ENCODE measurements at places on chromosomes 13 and 19. TPM values are rescaled to one million over a fixed set of nuclear protein-coding genes. Genes with fewer than 3 reads are reported as not detected.

Gene ZNF491
- total RNA-seq, result 3.9 TPM

Gene TRPC4
- 11.3 TPM for total RNA-seq

DNA sequence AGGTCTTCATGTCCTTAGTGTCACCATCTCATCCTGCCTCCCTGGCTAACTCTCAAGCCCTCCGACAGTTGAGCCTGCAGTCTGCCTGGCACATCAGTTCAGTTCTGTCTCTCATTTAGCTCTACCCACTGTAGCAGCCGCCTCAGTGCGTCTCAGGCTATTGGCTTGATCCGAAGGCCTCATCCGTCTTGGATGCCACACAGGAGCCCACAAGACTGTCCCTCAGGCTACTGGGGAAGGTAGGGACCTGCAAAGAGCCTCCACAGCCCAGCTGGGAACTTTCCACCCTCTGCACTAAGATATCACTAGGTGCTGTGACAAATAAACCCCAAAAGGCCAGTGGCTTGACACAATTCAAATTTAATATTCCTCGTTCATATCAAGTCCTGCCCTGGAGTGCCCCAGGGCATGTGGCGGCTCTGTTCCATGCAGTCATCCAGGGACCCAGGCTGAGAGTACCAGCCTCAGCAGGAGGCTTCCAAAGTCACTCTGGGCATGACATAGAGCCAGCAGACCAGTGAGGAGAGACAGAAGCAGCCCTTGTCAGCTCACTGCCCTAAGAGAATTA is 5.7 kb downstream of the VSTM2B start:
- DNase-seq, result no peak

GRCh38 chr13:66128692-66129269 is 1101.4 kb downstream of the PCDH9 start:
- DNase-seq, result no peak

Gene KLF1
- not detected for total RNA-seq

DNA sequence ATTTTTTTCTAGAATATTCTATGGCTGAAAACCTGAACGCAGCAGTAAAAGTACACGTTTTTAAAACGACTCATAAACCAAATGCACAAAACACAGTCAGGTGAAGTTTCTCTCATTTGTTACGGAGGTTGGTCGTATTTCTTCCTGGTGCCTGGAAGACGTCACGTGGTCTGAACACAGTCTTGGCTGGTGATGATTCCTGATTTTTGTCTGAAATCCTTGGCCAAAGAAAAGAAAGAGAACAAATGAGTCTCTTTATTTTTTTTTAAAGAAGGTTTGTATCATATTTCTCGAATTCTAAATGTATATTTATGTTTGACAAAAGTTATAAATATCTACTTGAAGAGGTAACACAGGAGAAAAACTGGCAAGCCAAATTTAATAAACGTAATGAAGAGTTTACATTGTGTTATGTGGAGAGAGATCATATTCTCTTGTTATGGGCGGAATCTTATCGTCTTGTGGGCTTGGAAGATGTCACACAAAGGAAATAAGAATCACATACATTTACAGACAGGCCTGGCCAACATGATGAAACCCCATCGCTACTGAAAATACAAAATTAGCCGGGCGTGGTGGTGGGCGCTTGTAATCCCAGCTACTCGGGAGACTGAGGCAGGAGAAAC is 10.0 kb upstream of the PNMA8A start:
- DNase-seq, result no peak

Gene DLEU7
- 0.60 TPM for total RNA-seq

- no peak for DNase-seq
Observed at GRCh38 chr13:75986818-75987217, 350.7 kb downstream of the LMO7 start.

Gene ZNF878
- total RNA-seq, result 0.17 TPM

Gene KLK12
- 0.78 TPM for total RNA-seq

DNA sequence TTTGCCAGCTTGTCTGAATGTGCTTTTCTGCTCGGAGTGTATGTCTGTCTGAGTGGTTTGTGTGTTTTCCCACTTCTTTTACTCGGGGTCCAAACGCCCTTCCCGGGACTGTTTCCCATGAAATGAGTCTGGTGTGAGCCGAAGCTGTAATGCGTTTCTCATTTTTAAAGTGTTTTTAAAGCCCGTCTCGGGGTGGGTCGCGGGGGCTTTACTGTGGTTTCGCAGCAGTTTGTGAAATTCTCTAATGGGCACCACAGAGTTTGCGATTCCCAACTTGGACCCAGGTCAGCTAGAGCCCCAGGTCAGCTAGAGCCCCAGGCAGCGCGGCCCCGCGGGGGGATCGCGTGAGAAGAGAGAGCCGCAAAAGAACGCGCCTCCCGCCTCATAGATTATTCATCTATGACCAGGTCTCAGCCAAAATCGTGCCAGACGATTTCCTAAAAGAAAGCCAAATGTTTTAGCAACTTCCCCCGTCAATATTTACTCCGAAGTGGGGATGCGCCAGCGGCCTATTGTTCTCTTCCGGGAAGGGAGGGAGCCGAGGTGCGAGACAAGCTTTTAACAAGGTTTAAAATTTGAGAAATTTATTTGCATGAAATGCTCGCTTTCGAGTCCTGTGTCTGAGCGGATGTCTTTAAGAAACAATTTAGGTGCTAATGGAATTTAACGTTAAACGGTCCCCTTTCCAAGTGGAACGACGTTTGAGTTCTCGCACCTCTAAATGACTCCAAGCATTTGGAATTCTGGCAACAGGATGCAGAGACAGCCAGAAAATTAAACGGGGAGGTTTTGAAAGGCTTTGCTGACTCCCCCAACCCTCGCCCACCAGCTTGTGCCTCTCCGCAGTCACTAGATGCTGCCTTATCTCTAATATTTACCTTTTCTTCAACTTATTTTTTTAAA is 2.2 kb downstream of the ZIC2 start:
- no peak for DNase-seq

Gene PSG7
- not detected for total RNA-seq

DNA sequence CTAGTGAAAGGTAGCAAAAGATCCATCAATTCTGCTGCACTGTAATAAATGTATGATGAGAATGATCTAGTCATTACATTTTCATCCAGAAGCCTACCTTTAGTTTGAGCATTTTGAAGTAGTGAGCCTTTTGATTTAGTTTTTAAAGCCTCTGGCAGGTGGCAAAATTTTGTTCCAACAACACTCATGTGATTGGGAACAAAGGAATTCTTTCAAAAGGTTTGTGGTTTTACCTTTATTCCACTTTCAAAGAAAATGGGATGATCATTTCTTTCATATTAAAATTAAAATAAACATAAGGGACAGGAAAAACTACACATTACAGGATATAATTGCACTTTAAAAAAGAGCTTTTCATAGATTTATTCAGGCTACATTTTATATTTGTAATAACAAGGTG is 260.2 kb downstream of the DACH1 start:
- DNase-seq, result no peak

DNA sequence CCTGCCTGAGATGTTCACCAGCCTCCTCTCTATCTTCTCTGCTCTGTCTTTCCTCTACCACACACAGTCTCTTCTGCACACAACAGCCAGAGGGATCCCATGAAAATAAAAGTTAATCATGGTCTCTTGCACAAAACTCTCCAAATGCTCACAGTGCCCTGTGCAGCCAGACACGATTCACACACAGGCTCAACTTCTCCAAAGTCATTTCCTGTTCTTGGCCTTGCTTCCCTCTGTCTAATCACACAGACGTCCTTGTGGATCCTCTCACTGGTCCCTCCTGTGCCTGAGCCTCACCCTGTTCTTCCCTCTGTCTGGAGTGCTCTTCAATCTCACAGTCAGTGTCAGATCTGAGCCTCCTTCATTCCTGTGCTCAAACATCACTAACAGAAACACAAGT is 7.8 kb downstream of the SIGLEC12 start:
- DNase-seq, result no peak

GRCh38 chr13:19818223-19818842 is 35.6 kb upstream of the PSPC1 start:
- DNase-seq, result no peak

Gene JSRP1
- 0.17 TPM for total RNA-seq

Data from mucosa of gallbladder (tissue), 1 donor.